ENCODE measurements at places on chromosomes 1 and 21. TPM values are rescaled to one million over a fixed set of nuclear protein-coding genes. Genes with fewer than 3 reads are reported as not detected.

GBP5 gene
- not detected for total RNA-seq

GRCh38 chr1:48616710-48617109, 144.7 kb upstream of the SPATA6 start:
- no peak for DNase-seq

DNA sequence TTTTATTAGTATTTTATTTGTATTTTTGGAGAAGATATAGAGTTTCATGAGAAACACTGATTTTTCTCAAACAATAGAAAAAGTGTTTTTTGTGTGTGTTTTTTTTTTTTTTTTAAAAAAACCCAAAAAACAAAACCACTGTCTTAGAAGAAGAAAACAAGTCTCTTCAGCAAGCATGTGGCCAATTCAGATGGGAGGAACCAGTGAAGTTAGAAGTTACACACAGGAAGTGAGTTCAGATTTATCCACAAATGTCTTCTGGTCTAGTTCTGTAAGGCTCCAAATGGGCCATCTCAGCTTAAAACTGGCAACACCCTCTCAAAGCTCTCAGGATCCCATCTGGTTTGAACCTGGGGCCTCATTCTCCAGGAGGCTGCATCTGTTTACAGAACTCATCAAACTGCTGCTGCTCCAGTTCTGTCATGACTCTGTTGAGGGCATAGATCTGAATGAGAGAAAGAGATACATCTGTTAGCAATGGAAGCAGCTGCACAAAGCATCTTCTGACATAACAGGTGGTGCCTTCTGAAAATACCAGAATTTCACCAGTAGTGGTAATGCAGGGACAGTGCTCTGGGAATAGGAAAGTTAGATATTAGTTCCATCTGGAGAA, 9.8 kb upstream of the ERMAP start:
- no peak for DNase-seq

MCM3AP gene
- total RNA-seq = 60.5 TPM

RGSL1 gene
- 0.22 TPM for total RNA-seq

- DNase-seq = no peak
Observed at GRCh38 chr1:153944005-153944826, 2.3 kb downstream of the DENND4B start.

C1orf87 gene
- not detected for total RNA-seq

DNA sequence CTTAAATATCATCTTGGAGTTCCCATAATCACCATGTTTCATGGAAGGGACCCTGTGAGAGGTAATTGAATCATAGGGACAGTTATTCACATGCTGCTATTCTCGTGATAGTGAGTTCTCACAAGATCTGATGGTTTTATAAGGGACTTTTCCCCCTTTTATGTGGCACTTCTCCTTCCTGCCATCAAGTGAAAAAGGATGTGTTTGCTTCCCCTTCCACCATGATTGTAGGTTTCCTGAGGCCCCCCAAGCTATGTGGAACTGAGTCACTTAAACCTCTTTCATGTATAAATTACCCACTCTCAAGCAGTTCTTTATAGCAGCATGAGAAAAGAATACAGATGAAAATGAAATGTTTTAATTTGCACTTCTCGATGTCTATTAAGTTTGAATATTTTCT, 112.0 kb downstream of the ZNF648 start:
- DNase-seq = no peak

DIO1 gene
- not detected for total RNA-seq

DNA sequence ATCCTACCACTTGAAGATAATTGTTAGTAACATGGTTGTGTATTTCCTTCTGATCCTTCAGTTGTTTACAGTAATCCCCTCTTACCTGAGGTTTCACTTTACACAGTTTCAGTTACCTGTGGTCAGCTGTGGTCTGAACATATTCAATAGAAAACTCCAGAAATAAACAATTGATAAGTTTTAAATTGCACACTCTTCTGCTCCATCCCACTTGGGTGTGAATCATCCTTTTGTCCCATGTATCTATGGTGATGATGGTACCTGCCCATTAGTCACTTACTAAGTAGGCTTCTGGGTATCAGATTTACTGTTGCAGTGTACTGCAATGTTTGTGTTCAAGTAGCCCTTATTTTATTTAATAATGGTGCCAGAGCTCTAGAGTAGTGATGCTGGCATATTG, 62.5 kb downstream of the OSBPL9 start:
- no peak for DNase-seq

GPATCH2 gene
- total RNA-seq = 22.9 TPM

DNA sequence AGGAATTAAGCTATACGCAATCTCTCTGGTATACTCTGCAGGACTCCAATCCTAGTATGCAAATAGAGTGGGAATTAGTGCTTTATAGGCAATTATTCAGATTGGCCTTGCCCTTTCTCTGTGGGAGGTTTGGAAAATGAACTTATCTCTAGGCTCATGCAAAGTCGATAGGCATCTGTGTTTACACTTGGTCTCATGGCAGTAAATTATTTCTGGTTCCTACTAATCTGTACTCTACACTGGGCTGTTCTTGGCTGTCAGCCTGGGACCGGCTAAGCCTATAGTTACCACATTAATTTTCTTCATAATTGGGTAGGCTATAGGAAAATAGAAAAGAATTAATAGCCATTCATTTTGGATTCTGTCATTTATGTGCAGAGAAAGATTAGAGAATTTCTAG, 544.6 kb downstream of the AMY1C start:
- DNase-seq = no peak

GRCh38 chr1:171981303-171981702, 140.0 kb downstream of the DNM3 start:
- no peak for DNase-seq

- DNase-seq = no peak
Observed at GRCh38 chr1:86765073-86765472, 60.7 kb downstream of the SH3GLB1 start.

CHI3L1 gene
- 10.1 TPM for total RNA-seq

DNA sequence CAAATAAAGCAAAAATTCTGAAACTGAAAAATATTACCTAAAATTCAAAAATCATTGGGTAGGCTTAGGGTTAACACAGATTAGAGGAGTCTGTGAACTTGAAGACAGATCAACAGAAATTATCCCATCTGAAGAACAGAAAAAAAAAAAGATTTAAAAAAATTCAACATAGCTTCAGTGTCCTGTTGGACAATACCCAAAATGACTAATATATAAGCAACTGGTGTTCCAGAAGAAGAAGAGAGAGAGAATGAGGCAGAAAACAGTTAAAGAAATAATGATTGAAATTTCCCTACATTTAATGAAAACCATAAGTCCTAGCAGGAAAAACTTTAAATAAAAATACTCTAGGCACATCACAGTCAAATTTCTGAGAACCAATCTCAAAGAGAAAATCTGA, 31.5 kb downstream of the TMCO1 start:
- no peak for DNase-seq

DNA sequence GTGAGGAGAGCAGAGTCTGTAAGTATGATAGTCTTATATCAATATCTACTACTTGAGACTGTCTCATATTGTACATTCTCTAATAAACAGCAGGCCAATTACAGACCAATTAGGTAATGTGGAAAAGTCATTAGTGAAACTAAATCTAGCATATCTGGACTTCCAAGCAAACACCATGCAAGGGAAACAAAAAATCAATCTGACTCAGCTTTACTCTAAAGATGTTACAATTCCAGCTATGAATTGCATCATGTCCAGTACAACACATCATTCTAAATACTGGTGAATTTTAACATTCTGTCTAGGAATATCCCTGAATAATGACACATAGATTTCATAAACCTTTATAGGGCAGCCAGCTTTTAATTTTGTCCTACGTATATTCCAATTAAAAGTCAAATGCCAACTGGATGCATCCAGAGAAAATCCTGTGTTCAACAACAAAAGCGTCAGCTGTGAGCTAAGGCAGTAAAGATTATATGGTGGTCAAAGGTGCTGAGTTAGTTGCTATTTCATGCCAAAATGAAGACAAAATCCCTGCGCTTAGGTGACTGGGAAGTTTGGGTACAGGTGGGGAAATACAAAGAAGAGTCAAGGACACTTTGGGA, 159.3 kb downstream of the TTLL7 start:
- no peak for DNase-seq

MARK1 gene
- 1.3 TPM for total RNA-seq

GRCh38 chr1:99748419-99748818, 18.0 kb downstream of the FRRS1 start:
- DNase-seq = no peak

CFHR3 gene
- total RNA-seq = not detected

DMRTA2 gene
- total RNA-seq = 0.04 TPM

- no peak for DNase-seq
Observed at GRCh38 chr21:44927259-44927586, 6.5 kb upstream of the ITGB2 start.

- no peak for DNase-seq
Observed at GRCh38 chr21:16644685-16645084, 868.2 kb upstream of the CXADR start.

- DNase-seq = peak; percentile 76
Observed at GRCh38 chr1:34162852-34163766, 1.9 kb downstream of the CSMD2 start.

- DNase-seq = no peak
Observed at GRCh38 chr21:45487891-45488600, 54.2 kb downstream of the SLC19A1 start.

DNA sequence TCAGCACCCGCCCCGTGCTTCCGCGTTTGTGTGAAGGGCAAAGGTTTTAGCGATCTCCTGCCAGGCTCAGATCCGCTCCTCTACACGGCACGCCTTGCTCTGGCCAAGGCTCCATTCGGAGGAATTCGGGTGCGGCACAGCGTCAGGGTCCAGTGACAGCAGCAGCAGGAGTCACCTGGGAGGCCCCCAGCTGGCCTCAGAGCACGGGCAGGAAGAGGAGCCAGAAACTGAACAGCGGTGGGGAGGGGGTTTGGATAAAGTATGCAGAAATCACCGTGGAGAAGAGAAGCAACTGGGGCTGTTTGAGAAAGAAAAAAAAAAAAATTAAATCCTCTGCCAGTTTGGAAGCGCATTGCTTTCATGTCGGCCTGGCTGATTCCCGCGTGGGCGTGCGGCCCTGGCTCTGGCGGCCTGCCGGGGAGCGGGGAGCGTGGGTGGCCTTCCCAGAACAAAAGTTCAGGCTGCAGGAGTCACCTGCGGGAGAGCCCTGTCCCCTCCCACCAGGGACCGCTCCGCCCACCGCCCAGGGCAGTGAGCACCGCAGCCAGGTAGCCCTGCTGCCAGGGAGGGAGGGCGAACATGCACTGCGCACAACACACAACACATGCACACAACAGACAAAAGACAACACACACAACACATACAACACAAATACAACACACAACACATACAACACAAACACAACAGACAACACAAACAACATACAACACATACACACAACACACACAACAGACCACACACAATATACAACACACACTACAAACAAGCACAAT, 107.6 kb downstream of the ETS2 start:
- DNase-seq = no peak

DNA sequence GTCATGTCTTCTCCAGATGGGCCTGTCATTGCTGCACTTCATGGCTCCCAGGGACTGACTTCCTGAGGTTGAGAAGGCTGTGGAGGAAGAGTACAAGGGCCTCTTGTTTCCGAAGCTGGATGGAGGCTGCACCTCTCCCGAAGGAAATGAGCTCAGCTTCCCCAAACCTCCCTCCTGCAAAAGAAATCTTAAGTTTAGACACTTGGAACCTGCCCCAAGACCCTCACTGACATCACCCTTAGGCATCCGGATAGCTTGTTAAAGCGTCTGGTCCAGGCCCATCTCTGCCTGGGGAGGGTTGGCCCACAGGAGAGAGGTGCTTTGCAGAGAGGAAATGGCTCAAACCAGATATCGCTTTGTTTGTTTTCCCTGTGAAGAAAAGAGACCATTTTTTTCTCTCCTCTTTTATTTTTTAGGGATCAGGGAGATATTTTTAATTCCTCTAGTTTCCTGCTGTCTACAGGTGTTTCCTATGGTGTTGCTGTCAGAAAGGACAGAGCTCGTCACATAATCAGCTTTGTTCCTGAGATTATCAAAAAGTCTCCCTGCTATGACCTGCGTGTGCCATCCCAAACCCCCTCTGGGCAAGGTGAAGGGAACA, 25.0 kb downstream of the RCSD1 start:
- no peak for DNase-seq

DNA sequence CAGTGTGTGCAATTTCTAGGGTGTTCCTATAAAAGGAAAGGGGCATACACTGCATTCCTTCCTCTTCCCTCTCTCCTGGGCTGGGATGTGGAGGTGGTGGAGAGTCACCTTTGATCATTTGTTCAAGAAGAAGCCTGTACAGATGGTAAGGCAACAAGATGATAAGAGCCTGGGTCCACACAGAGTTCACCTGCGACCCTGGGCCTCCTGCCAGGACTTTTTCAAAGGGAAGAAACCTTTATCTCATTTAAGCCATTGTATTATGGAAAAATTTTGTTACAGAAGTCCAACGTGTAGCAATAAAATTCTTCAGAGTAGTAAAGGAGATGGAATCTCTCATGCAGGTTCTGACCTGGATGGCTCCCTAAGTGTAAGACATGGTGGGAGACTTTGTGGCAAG, 189.1 kb downstream of the MIS18A start:
- DNase-seq = no peak

DNA sequence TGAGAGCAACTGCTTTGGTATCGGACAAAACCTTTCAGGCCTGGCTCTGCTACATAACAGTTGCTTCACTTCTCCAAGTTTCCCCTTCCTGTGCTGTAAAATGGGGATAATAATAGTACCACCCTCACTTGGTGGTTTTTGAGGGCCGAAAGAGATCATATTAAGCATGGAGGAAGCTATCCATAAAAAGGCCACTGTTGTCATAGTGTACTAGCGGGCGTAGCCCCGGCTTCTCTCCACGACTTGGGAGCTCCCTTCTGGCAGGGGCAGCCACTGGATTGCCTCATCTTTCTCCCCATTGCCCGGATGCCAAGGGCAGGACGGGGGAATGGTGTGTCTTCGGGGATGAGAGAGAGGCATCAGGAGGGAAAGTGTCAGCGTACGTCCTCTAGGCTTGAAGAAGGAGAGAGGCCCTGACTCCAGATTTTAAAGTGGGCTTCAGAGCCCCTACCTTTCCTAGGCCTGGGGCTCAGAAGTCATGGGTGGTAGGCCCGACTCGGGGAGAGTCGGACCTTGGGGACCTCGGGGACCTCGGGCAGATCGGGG, 548 bp upstream of the MFSD2A start:
- DNase-seq = no peak

ADAM30 gene
- total RNA-seq = not detected

- DNase-seq = peak; percentile 81
Observed at GRCh38 chr21:34545079-34545884, 33.3 kb upstream of the KCNE1 start.

COL16A1 gene
- total RNA-seq = not detected

ADAR gene
- total RNA-seq = 144 TPM
